ENCODE measurements at places on chromosomes 1 and 21.

GRCh38 chr1:5639106-5639722, 353.0 kb downstream of the NPHP4 start:
- no peak for DNase-seq

- DNase-seq = no peak
These were observed 66.3 kb downstream of the RABGAP1L start for GRCh38 chr1:174225499-174226204.

- no peak for DNase-seq
These were observed 359.8 kb upstream of the KAZN start for GRCh38 chr1:14238472-14239307.

GRCh38 chr1:205504311-205505075, at the start of gene CDK18:
CDK18 (plus strand) TSS chr1:205504669; CDS start chr1:205523168, 18,499 bp downstream.
- peak; percentile 19 for DNase-seq

- no peak for DNase-seq
These were observed 89.7 kb downstream of the BCAR3 start for GRCh38 chr1:93591676-93592550.

DNA sequence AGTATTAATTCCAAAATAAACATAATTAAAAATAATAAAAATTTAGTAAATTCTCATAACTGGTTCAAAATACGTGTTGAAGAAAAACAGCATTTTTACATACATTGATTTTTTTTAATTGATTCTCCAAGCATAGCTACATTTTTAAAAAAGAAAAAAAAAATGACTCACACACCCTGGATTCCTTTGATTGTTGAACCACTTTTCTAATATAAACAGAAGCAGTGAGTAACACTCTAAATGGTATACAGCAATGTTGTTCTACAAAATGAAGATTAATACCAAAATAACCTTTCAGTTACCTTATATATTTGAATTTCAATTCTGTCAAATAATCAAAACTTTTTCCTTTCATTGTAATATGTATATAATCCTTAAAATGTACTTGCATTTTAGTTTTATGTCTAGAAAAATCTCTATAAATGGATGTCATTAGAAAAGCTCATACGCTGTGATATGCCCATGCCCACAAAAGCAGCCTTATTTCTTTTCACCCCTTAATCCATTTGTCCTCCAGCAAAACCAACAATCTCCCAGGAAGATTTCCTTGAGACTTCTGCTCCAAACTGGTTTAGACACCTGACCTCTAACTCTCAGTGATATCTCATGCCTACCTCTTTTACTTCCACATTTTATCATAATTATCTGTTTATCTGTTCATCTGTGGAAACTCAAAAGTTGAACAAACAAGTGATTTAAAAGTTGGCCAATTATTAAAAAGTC, 246.4 kb upstream of the NR5A2 start:
- no peak for DNase-seq

GRCh38 chr1:204178487-204179281, 12.5 kb upstream of the REN start:
- no peak for DNase-seq

DNA sequence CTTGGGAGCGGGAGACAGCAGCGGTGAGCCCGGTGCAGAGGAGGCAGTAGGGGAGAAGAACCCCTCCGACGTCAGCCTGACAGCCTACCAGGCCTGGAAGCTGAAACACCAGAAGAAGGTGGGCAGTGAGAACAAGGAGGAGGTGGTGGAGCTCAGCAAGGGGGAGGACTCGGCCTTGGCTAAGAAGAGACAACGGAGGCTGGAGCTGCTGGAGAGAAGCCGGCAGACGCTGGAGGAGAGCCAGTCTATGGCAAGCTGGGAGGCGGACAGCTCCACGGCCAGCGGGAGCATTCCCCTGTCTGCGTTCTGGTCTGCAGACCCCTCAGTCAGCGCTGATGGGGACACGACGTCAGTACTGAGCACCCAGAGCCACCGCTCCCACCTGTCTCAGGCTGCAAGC, 32.9 kb downstream of the STYXL2 start:
- DNase-seq = no peak

DNA sequence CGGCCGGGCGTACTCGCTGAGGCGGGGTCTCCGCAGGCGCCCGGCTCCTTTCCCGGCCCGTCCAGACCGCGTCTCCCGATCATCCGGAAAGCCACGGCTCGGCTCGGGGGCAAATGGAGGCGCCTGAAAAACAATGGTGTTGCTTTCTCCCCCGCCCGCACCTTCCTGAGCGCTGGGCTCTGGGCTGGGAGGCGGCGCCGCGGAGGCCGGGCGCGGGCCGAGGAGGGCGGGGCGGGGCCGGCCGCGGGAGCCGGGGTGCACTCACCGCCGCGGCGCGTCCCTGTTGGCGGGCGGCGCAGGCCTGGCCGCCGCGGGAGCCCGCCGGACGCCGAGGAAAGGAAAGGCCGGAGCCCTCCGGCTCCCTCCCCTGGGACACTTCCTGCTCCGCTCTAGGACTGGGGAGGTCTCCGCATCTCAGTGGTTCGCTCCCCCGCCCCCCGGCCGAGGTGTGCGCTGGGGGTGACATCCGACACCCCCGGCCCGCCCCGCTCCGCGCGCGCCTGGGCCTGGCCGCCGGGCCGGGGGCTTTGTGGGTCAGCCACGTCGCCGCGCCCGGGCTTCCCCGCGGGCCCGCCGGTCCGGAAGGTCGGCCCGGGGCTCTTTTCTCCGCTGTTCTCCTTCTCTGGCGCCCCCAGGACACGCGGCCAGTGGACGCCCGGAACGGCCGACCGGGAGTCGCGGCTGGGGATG, at the start of gene ZNF496:
Gene ZNF496, minus strand, starts transcription at position 343 of the 690 bp plus-strand sequence. CDS start 2,289 bp downstream, outside the sequence.
- peak; percentile 52 for DNase-seq

DNA sequence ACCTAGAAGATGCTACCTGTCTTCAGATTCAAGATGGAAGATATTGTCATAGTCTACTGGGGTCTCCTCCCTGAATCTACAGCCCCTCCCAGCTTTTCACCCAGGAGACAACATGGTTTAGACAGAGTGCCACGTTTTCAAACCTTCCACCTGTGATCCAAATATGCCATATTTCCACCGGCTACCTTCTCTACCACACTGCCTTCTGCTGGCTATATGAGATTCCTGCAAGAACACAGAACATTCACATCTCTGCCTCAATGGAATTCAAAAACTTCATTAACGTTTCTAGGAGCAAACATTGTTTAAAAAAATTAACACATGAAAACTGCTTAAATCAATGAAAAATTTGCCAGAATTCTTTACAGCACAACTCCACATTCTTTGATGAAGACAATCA, 12.9 kb upstream of the LELP1 start:
- no peak for DNase-seq

- DNase-seq = no peak
These were observed 200.4 kb downstream of the DYRK1A start for GRCh38 chr21:37566790-37567615.

DNA sequence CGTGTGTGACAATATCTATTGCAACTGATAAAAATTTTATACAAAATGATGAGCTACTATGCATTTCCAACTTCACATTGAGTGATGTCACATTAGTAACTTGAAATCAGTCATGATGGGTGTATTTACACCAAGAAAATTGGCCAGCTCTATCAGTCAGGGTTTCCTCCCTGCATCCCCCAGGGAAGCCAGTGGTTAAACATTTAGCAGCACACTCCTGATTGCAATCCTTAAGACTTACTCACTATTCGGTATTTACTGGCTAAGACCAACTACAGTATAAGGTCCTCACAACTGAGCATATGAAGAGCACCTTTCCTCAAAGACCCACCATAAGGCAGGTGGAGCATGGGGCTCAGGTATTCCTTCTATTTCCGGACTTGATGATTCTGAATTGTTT, 41.3 kb upstream of the PTGFRN start:
- DNase-seq = no peak

DNA sequence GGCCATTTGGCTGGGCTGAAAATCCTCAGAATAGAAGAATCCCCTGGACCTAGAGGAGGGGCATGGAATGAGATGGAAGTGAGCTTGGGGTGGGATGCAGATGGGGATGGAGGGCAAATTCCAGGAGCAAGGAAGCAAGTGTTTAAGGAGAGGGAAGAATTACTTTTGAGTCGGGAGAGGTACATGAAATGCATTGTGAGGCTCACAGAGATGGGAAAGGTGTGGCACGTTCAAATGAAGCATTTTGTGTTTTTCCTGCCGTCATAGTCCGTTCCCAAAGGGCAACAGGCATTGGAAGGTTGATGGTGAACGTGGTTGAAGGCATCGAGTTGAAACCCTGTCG, 30.5 kb downstream of the ATP5PO start:
- DNase-seq = no peak

DNA sequence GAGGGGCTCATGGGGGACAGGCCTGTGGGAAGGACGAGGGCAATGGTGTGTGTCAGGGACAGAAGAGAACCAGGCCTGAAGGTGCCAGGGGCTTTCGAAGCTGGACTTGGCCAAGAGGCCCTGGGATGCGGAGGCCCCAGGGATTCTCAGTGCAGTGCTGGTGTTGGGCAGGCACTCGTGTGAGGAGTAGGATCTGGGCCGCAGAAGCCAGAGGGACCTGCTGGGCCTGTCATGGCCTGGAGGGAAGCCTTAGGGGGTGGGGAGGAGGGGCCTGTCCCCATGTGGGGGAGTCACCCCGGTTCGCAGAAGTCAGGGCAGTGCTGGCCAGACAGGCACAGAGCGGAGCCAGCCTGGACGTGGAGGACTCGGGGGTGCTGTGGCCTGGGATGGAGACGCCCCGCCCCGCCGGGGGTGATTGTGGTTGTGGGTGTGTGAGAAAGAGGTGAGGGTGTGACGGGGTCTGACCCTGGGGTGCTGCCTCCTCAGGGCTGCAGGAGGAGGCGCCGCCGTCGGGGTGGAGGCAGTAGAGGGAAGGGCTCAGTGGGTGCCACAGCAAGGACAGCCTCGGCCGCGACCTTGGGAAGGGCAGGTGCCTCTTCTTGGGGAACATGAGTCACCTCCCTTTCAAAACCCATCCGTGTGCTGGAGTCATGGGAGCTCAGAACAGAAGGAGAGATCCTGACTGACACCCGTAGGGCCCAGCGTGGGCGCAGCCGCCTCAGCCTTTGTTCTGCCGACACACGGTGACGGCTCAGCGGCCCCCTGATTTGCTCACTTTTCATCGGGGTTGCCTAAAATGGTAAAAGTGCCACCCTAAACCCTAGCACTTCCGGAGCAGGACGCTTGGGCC, 33.9 kb downstream of the FAAP20 start:
- DNase-seq = no peak

- no peak for DNase-seq
These were observed 21.4 kb downstream of the FRRS1 start for GRCh38 chr1:99745061-99745460.

DNA sequence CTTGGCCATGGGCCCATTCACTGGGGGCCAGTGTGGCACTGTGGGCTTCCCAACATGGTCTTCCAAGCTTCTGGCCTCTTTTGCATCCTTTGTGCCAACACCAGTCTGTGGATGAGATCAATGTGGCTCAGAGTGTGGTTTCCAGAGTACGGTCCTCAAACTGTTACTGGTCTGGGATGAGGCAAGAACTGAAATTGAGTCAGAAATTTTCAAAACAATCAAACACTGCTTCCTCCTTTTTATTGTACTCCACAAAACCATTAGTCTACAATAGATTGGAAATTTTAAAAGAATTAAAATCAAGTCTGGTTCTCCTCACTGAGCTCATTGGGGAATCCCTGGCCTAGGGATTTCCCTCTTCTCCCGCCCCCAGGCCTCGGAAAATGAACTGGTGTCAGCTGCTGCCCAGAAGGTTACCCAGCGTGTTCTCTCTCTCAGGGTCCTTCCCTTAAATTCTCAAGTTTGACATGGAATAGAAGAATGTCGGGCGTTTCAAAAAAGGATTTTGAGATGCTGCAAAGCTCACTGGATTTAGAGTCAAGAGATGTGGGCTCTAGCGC, 222.0 kb downstream of the SDCCAG8 start:
- no peak for DNase-seq

DNA sequence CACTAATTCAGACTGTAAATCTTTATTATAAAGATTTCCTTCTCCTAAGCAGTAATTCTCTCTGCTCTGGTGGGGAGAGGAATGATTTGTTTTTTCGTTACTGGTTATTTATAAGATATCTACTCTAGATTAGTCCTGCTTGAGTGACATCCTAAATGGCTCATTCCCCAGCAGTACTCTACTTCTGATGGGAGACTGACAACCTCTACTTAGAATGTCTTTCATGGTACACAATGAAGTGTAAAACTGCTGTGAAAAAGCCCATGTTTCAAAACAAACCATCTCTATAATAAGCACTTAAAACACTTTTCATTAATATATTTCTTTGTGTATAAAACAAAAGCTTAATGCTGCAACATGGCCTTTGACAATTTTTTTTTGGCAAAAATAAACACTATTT, 33.9 kb upstream of the ESRRG start:
- no peak for DNase-seq

DNA sequence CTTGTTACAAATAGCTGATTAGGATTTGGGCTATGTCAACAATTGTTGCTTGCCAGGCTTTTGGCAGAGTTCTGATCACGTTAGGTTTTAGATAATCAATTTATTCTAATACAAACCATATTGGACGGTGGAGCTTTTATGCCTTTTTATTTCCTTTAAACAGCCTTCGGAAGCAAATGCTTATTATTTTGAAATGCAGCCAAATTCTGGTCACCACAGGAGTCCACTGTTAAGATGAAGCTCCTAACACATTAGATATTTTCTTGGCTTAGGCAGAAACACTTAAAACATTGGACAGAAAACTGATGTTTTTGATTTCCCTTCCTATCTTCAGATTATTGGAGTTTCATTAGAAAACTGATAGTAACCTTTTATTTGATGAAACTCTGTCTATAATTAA, 82.9 kb downstream of the CENPF start:
- no peak for DNase-seq

- no peak for DNase-seq
These were observed 1077.0 kb upstream of the NCAM2 start for GRCh38 chr21:19921211-19921610.

GRCh38 chr1:19569786-19570185, 74.3 kb upstream of the NBL1 start:
- DNase-seq = no peak

All from CD4-positive, alpha-beta T cell treated with Interleukin-15 for 4 hours (primary cell).